Activated CD8-positive, alpha-beta T cell treated with anti-CD3 and anti-CD28 coated beads, Interleukin-2, amount 10 ng/mL, durations not matched to agents 7 days and 5 days (primary cell): ENCODE measurements at places on chromosomes 2 and 18. TPM values are rescaled to one million over a fixed set of nuclear protein-coding genes. Genes with fewer than 3 reads are reported as not detected.

DNA sequence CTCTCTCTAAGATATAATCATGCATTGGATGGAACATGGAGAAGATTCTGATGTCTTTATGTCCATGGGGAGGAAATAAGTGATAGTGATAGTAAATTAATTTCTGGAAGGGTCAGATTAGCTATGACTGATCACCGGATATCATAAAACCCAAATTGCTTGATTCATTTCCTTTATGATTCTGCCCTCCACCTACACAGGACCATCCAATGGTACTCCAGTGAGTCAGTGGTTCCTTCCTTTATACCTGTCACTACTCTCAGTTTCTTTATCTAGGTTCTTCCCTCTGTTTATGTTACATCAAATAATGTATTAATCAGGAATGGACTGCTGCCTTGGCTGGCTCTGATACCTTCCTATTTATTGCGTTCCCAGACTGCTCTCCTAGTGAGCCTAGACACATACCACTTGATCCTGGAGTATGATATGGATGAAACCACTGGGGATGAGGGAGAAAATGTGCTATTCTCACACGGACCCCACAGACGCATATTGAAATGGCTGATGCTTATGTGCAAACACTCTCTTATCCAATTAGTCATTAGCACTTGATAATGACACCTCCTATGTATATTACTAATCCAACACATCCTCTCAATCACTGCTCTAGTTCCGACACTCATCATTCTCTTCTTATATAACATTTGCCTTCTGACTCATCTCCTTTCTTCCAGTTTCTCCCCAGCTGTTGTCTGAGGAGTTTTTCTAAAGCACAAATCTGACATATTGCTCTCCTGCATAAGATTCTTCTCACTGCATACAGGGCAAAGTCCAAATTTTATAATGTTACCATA lies 315.6 kb downstream of the INSIG2 start:
- no peak for DNase-seq

The TEX44 gene
- total RNA-seq: not detected

The SAG gene
- total RNA-seq: 0.05 TPM

- no peak for DNase-seq
These were observed 131.1 kb downstream of the CDH2 start for GRCh38 chr18:28045880-28046279.

- peak; percentile 41 for DNase-seq
These were observed 257.3 kb upstream of the CXCR4 start for GRCh38 chr2:136375017-136375901.

DNA sequence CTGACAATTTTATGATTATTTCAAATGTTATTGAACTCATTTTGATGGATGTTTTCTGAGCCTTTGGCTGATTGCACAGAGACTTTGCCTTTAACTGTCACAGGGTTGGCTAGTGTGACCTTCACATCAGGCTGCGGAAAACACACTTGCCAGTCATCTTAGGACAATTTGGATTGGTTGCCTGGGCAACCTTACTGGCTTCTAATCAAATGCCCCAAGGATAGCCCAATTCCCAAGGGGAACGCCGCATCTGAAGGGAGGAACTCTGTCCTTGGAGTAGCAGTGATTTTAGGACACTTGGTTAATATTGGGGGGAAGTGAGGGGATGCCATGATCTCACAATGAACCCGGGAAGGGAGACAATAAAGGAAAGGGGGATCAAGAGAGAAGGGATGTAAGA lies 29.5 kb downstream of the OSBPL6 start:
- DNase-seq: no peak

GRCh38 chr2:109177635-109178034 lies 48.6 kb downstream of the SH3RF3 start:
- no peak for DNase-seq

DNA sequence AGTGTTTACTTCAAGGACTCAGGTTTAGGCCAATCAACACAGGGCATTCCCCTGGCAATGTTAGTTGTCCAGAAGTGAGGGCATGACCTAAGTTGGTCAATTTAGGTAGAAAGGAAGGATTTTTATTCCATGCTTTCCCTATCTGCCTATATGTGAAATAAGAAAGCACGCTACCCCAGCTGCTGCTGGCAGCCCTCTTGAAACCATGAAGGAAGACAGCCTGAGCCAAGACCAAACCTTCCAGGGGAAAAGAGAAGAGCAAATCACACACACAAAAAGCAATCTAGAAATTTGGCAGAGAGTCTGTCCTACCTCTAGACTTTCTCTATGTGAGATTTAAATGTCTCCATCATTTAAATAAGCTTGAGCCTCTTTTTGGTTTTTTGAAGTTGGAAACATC lies 387.6 kb downstream of the TNS1 start:
- no peak for DNase-seq

DNA sequence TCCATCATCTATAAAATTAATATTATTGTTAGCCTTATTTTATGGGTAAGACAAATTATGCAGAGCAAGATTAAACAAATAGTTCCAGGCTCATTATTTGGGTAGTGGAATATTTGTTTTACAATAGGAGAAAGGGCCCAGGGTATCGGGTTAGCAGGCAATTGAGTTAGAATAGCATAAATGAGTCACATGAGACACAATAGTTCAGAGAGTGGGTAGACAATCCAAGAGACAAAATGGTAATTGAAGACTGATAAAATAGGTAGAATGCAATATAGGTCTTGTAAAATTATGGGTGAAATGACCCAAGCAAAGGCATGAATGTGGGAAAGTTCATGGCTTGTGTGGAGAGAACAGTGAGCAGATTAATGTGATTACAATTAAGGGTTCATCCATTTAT lies 790.9 kb upstream of the GCFC2 start:
- DNase-seq: no peak

- DNase-seq: no peak
These were observed 725.1 kb downstream of the EPHA4 start for GRCh38 chr2:220847006-220847405.

GRCh38 chr2:70141212-70141901 lies 49.5 kb downstream of the C2orf42 start:
- DNase-seq: peak; percentile 78

- DNase-seq: no peak
These were observed 15.6 kb upstream of the RMND5A start for GRCh38 chr2:86704459-86704971.

DNA sequence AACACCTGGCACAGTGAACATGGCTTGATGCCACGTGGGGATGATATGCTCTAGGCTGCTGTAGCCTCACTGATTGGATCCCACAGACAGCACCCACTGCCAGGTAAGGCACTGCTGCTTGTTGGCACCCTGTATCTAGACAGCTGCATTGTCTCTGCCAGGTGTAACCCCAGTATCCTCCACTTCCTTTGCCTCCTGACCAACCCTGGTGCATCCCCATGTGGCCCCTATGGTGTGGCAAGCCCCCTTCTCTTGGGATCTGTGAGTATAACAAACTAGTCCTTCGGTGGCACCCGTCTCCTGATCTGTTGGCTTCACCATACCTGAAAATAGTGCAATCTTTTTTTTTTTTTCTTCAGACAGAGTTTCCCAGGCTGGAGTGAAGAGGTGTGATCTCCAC lies 11.1 kb downstream of the TEX51 start:
- DNase-seq: peak; percentile 16

DNA sequence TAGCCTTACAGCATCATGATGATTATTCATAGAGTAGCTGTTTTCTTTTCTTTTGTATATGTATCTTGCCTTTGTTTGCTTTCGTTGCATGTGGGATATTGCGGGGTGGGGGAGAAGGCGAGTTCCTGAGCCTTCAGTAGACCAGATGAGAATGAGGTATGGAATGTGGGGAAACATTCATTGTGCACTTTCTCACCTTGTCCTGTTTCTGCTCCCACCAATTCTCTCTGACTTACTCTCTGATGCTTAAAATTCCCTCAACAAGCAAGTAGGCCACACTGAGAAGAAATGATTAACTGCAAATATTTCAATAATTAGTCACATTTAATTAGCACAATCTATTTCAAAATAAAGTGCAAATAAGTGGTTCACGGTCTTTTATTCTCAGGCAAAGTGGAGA lies 31.0 kb downstream of the GKN2 start:
- DNase-seq: no peak

- no peak for DNase-seq
These were observed 112.5 kb downstream of the PKP4 start for GRCh38 chr2:158569284-158569683.

GRCh38 chr2:45698554-45698953 lies 47.1 kb downstream of the PRKCE start:
- DNase-seq: no peak

- DNase-seq: no peak
These were observed 225.0 kb downstream of the FHOD3 start for GRCh38 chr18:36522509-36522908.

The EFR3B gene
- 0.05 TPM for total RNA-seq

GRCh38 chr2:124959581-124959980 lies 934.5 kb downstream of the CNTNAP5 start:
- no peak for DNase-seq

GRCh38 chr2:19895535-19895934 lies 6.2 kb downstream of the TTC32 start:
- no peak for DNase-seq

DNA sequence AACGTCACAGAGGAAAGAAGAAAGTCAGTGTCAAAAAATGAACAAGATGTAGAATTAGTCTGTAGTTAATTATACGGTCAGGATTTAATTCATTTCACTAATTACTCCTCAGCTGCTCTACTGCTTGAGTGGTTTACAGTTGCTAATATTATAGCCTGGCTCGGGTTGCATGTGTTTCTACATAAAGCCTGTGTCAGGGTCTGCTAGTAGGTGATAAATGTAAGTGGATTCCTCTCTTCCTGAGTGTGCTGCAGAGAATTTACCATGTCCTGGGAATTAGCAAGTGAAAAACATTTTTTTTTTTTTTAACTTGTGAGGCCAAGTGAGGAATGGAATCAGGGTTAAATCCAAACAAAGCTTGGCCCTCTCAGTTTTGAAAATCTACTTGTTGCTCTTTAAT lies 622.6 kb downstream of the EPHA4 start:
- no peak for DNase-seq

- no peak for DNase-seq
These were observed 31.5 kb upstream of the LGALSL start for GRCh38 chr2:64422466-64422865.

The SLC4A5 gene
- 1.6 TPM for total RNA-seq

DNA sequence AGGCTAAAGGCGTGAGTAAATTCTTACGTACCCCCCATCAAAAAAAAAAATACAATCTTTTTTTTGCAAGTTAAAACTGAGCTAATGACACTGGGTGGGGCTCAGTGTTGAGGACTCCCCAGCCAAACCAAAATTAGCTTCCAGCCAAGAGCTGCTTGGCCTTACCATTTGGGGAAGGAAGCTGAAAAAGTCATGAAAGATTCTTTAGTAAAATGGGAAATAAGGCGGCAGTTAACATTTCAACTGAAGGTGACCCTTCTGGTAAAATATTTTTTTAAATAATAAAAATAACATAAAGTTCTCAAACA lies 16.4 kb downstream of the SMAD7 start:
- DNase-seq: no peak
